ENCODE measurements at places on chromosomes 4 and X.
A peak's percentile ranks its signal among the peaks of the same experiment; 100 is the strongest.

GRCh38 chr4:2745981-2746806 is 9.9 kb downstream of the TNIP2 start:
- no peak for DNase-seq

- no peak for DNase-seq
Measured at GRCh38 chrX:68995780-68996551, 167.1 kb downstream of the EFNB1 start.

GRCh38 chr4:55184600-55185523 is 59.5 kb upstream of the KDR start:
- DNase-seq, result no peak

DNA sequence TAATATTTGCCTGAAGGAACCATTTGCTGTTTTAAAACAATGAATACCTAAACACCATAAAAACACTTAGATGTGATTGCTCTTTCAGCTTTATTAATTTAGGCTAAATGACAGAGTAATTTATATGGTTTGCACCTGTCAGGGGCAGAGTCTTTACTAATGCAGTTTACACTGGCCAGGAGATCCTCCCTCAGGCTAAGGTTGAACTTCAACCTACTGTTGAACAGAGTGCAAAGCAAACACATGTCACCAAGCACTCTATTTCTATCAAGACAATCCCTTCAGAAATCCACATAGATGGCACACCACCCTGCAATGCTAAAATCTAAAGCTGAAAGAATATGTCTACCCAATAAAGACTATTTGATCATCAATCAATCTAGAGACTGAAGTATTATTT is 147.3 kb downstream of the KLHL13 start:
- DNase-seq, result no peak

DNA sequence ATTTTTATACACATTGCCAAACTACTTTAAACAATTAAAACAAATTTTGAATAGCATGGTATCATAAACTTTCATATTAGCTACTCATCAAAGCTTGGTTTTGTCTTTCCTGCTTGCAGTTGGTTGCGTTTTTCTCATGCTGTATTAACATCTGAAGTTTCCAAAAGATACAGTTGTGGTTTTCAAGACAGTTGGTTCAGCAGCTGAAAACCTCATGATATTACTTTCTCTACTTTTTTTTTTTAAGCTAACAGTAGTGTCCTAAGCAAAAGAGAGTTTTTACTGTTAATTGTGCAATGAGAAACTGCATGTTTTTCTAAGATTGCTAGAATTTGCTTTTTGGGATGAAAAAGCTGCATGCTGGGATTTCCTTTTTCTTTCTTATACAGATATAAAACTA is 15.2 kb downstream of the RUFY3 start:
- DNase-seq, result no peak

- no peak for DNase-seq
Measured at GRCh38 chrX:2343413-2343812, 157.4 kb downstream of the DHRSX start.

DNA sequence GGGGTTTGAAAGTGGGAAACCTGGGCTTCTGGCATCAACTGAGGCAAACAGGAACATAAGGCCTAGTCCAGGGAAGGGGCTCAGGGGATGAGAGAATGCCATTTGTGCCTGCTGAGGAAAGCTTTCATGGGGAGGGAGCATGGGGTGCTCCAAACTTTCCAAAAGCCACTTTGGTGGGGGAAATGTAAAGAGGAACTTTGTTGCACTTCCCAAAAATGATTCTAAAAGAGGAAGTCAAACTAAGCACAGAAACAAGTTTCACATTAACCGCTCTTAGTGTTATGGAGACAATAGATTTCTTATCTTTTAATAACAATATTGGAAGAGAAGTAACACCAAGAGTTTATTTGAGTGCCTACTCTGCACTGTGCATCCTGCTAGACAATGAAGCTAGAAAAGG is 32.3 kb downstream of the GAB3 start:
- no peak for DNase-seq

GRCh38 chr4:121510341-121510874 is 129.6 kb upstream of the QRFPR start:
- DNase-seq, result no peak

GRCh38 chrX:116384406-116384954 is 51.9 kb upstream of the SLC6A14 start:
- no peak for DNase-seq

GRCh38 chr4:176838601-176839433 is 46.1 kb upstream of the VEGFC start:
- no peak for DNase-seq

DNA sequence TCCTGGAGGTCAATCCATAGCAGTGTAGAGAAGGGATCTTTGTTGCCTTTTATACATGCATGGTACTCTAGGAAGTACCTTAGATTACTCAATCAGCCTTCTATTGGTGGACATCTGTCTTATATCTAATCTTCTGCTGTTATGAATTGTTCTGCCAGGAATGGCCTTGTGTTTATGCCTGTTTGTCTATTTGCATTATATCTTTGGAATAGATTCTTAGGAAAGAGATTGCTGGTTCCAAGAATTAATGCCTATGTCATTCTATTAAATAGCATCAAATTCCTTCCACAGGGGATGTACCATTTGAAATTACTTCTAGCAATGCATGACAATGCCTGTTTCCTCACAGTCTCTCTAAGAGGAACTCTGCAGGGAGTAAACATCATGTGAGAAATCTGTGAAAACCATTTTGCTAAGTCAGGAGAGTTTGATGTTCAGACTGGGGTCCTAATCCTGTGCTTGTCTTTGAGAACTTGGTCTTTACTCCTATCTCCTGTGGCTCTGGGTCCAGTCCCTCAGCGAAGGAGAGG is 42.5 kb downstream of the BEX3 start:
- DNase-seq, result no peak

GRCh38 chrX:93538575-93538974 is 134.8 kb downstream of the NAP1L3 start:
- DNase-seq, result no peak

GRCh38 chrX:37378830-37379229 is 29.7 kb downstream of the PRRG1 start:
- no peak for DNase-seq

- DNase-seq, result no peak
Measured at GRCh38 chrX:12972878-12973560, 1.9 kb upstream of the TMSB4X start.

DNA sequence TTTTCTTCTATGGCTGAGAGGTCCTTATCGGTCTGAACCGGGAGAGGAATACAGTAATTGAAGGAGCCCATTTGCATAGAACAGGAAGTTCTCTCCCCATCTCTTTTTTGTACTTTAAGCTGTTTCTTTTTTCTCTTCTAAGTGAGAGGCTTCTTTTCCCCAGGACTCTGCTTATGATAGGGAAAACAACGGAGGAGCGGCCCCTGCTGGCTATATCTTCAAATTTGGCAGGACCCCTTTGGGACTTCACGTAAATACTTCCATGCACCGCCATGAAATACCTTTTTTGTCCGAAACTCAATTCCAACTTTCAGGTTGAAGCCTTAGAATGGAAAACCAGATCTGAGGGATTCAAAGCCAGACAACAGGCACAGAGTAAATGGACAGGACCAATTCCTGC is 1153.0 kb upstream of the INTU start:
- DNase-seq, result peak; percentile 2

DNA sequence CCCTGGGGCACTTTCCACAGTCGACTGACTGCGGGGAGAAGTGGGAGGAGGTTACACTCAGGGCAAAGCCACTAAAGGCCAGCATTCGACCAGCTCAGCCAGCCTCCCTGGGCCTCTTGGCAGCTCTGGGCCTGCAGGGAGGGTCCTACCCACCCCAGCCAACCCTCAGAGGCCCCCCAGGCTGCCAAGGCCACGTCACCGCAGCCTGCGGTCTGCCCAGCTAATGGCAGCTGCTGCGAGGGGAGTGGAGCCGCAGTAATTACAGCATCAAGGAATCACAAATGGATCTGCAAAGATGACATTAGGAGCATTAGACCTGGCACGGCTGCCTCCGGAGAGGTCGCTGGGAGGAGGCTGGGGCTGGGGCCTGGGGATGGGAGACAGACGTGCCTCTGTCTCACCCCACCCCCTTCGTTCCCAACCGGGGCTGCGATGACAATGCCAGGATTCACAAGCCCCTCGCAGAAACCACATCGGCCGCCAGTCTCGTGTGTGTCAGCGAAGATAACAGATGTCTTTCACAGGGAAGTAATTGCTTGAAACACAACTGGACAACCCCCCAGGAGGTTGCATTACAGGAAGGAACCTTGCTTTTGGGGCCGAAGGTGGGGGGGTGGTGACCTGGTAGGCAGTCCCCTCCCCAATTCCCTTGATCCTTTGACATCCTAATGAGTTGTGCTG is 367.6 kb downstream of the BCOR start:
- DNase-seq, result peak; percentile 7

- no peak for DNase-seq
Measured at GRCh38 chr4:15186806-15187205, 184.5 kb downstream of the CPEB2 start.

DNA sequence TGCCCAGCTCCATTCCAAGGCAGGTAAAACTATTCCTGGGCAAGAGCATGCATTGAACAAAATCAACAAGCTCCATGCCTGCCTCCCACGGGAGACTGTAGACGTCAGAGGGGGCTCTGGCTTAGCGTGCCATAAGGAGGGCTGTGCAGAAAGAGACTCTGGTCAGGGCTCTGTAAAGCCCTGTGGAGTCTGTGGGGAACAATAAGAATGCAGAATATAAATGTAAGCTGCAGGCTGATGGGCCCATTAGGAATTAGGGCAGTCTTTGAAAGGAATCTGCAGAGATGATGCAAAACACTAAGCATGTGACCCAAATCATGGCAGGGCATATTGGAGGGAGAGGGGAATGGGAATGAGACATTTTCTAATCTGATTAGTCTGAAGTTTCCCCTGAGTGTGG is 170.3 kb downstream of the EFHC2 start:
- DNase-seq, result no peak

DNA sequence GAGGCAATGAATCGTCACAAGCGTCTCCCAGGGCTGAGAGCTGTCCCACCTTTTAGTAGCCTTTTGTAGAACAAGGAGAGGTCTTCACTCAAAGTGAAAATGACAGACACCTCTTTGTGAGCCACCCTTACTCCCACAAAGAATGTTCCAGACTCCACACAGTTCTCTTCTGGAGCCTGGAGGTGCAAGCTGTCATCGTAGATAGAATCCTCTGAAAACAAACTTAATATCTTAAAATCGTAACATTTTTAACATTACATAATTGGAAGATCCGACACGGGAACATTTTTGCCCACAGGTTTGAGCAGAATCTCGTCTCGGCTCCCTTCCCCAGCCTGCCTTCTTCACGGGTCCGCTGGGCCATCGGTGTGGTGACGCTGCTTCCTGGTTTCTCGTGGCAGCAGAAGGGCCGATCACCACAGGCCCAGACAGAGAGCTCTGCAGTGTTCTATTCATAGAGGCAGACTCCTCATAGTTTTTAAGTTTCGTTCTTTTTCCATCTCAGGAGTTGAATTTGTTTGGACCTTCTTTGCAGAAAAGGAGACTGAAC is 27.7 kb downstream of the WFS1 start:
- no peak for DNase-seq

- no peak for DNase-seq
Measured at GRCh38 chrX:71178908-71179307, 34.3 kb downstream of the NLGN3 start.

DNA sequence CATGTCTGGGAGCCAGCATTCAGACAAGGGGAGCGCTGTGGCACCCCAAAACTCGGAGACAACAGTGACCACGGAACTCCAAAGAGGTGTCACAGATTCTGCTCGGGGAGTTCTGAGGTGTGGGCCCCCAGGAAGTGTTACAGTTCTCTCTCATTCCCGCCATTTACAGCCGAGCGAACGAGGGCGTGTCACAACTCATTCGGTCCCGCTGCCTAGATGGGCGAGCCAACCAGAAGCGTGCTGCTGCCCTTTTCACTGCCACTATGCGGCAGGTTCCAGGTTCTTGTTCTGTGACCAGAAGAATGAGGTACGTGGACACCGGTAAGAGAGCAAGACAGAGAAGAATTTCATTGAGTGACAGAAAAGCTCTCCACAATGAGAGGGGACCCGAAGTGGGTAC is 1370.6 kb upstream of the AGA start:
- DNase-seq, result no peak

DNA sequence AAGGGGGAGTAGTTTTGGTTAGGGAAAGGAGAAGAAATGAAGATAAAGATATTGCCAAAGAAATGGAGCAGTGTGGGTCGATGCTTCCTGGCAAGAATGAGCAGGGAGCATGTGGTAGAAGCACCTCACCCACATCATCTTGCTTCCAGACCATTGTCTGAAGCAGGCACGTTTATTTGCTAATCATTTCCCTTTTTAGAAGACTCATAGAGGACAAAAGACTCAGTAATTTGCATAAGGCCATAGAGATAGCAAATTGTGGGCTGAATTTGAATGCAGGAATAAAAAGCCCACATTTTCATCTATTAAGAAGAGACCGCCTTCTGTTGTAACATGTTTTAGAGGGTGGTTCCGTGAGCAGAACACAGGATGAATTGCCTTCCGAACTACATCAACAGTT is 275.2 kb upstream of the FAT4 start:
- no peak for DNase-seq

DNA sequence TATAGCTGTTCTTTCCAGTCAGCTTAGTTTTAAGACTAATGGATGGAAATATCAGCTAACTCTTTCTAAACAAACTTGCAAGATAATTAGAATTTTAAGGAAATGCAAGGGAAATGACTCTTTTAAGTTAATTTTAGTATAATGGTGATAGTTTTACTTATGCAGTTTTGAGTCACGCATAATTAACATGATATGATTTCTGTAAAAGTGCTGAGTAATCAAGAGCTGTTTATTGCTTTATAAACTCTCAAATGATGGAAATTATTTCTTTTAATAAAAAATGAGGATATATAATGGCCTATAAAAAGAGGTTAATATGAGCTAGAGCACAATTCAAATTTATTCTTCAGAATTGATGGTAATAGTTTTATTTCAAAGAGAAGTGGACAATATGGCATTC is 385.9 kb downstream of the GLUD2 start:
- DNase-seq, result no peak

- no peak for DNase-seq
Measured at GRCh38 chr4:7647186-7647585, 212.5 kb upstream of the PSAPL1 start.
